Uterus (tissue), 4 donors: ENCODE measurements at places on chromosomes 7 and 10.

DNA sequence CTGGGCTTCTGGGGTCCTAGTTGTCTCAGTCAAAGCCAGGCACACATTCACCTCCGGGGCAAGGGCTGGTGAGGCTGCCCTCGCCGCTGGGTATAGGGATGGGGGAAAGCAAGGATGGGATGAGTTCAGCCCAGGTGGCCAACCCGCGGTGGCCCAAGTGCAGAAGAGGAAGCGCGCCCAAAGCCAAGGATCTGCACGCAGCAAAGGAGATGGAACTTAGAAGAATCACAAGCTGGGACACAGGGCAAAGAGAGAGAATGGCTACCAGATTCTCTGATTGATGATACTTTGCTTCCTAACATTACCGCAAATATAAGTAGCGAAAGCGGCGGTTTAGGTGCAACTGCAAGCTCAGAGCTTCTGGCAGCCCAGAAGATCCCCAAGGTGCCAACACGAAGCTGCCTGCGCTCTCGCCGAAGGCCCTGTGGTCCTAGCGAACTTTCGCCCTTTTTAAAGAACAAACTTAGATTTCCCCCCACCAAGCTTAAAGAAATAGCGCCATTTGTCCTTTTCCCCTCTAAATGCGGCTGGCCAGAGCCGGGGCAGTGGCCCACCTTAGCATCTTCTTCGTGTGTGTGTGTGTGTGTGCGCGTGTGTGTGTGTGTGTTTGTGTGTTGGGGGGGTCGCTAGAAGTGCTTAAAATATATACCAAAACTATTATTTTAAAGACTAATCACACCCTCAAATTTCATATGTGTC is 927 bp upstream of the MKX start:
- H3K36me3 ChIP-seq: no peaks in the 10 kb centered on the region
- no peak overlapping the region for H3K27ac ChIP-seq
- DNase-seq: no peak
- H3K4me1 ChIP-seq: peaks cover 21% of the 10 kb centered on the region

DNA sequence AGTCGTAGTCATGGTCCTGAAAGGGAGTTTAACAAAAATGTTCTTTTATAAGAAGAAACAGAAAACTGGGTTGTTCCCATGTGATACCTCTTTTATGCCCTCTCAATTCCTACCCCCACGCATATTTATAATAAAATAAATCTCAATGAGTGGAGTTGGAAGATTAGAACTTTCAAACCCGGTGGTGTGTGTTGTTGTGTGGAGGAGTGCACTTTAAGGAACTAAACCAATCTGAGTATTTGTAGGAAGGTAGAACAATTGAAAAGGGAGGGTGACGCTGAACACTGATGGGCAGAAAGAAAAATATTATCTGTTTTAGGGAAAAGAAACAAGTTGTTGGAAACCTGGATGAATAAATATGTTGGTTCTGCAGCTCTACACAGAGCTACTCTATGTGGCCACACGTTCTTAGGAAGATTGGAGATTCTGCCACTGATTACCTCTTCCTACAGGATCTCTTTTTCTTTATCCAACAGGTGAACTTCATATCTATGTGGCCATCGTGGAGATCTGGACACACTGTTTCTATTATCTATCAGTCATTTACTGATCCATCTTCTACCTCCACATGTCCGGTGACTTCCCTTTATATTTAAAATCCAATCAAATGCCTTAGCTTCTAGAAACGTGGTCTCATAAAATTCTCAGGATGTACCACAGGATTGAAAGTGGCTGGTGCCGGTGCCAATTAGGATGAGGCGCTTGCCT is 13.1 kb upstream of the GATA3 start:
- no peak overlapping the region for H3K4me3 ChIP-seq
- H3K27ac ChIP-seq: no peak overlapping the region
- no peaks in the 10 kb centered on the region for H3K36me3 ChIP-seq
- H3K27me3 ChIP-seq: peaks cover 16% of the 10 kb centered on the region
- H3K4me1 ChIP-seq: no peaks in the 10 kb centered on the region

- H3K4me3 ChIP-seq: no peak overlapping the region
- H3K27ac ChIP-seq: no peak overlapping the region
- H3K4me1 ChIP-seq: no peaks in the 10 kb centered on the region
- no peak for DNase-seq
- no peaks in the 10 kb centered on the region for H3K27me3 ChIP-seq
- H3K36me3 ChIP-seq: no peaks in the 10 kb centered on the region
Measured at GRCh38 chr7:104264285-104264684, 56.5 kb upstream of the ORC5 start.

GRCh38 chr7:16242920-16243319 is 178.4 kb downstream of the CRPPA start:
- H3K27ac ChIP-seq: no peak overlapping the region
- no peak overlapping the region for H3K4me3 ChIP-seq
- H3K27me3 ChIP-seq: no peaks in the 10 kb centered on the region
- no peak for DNase-seq
- H3K4me1 ChIP-seq: no peaks in the 10 kb centered on the region

- no peaks in the 10 kb centered on the region for H3K27me3 ChIP-seq
- no peak overlapping the region for H3K27ac ChIP-seq
- DNase-seq: peak; percentile 66
- H3K36me3 ChIP-seq: no peaks in the 10 kb centered on the region
Measured at GRCh38 chr7:4144811-4145510, 537.1 kb upstream of the FOXK1 start.

DNA sequence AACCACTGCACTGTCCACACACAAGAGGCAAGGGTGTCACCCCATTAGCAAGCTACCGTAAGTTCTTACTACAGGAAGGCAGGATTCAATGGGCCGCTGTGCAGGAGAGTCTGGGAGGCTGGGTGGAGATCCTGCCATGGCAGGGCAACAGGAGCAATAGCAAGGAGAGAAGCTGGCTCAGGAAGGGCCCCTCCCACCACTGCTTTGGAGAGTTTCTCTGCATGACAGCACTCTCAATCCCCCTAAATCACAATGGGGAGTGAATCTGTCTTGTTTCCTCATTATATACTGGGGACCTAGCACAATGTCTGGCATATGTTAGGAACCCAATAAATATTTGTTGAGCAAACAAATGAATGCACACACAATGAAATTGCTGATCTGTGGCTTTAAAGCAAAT is 83.2 kb upstream of the SFMBT2 start:
- H3K27ac ChIP-seq: no peak overlapping the region
- DNase-seq: no peak
- no peaks in the 10 kb centered on the region for H3K4me1 ChIP-seq
- H3K27me3 ChIP-seq: no peaks in the 10 kb centered on the region
- no peak overlapping the region for H3K4me3 ChIP-seq

DNA sequence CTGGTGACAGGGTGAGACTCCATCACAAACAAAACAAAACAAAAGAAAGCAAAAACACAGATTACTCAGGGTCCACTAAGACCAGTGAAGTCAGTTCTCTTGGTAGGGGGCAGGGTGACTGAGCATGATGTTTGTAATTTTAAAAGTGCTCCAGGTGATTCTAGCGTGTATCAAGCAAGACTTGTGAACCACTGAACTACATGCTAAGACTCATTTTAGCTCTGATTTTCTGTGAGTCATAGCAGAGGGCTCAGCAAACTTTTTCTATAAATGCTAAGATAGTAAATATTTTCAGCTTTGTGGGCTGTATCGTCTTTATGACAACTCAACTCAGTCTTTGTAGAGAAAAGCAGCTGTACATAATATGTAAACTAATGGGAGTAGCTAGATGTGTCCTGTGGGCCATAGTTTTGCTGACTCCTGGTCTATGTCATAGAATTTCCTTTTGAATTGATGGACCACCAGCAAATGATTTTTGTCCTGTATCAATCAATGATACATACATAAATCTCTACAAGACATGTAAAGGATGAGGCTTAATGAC is 141.3 kb downstream of the CFTR start:
- no peaks in the 10 kb centered on the region for H3K4me1 ChIP-seq
- H3K27me3 ChIP-seq: no peaks in the 10 kb centered on the region
- H3K36me3 ChIP-seq: no peaks in the 10 kb centered on the region
- H3K4me3 ChIP-seq: no peak overlapping the region
- no peak overlapping the region for H3K27ac ChIP-seq

GRCh38 chr7:83872501-83872900 is 223.6 kb upstream of the SEMA3E start:
- no peaks in the 10 kb centered on the region for H3K27me3 ChIP-seq
- H3K4me3 ChIP-seq: no peak overlapping the region
- H3K36me3 ChIP-seq: no peaks in the 10 kb centered on the region
- no peak overlapping the region for H3K27ac ChIP-seq
- H3K4me1 ChIP-seq: no peaks in the 10 kb centered on the region

DNA sequence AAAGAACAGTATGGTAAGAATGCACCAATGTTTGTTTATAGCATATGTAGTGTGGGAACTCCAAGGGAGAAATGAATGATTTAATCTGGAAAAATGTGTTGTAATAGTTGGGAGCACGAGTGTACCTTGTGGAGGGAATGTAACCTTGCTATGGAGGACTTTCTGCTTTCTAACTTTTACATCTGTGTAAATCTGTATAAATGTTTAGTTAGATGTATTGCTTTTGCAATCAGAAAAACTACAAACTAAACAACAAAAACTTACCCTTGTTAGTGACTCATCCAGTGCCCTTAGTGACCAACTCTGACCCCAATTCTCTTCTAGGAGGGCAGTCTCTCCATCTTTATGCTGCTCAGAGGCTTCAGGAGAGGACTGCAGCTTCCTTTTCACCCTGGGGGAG is 89.3 kb downstream of the CCNY start:
- peaks cover 26% of the 10 kb centered on the region for H3K4me1 ChIP-seq
- H3K36me3 ChIP-seq: no peaks in the 10 kb centered on the region
- no peak overlapping the region for H3K4me3 ChIP-seq
- no peak for DNase-seq

DNA sequence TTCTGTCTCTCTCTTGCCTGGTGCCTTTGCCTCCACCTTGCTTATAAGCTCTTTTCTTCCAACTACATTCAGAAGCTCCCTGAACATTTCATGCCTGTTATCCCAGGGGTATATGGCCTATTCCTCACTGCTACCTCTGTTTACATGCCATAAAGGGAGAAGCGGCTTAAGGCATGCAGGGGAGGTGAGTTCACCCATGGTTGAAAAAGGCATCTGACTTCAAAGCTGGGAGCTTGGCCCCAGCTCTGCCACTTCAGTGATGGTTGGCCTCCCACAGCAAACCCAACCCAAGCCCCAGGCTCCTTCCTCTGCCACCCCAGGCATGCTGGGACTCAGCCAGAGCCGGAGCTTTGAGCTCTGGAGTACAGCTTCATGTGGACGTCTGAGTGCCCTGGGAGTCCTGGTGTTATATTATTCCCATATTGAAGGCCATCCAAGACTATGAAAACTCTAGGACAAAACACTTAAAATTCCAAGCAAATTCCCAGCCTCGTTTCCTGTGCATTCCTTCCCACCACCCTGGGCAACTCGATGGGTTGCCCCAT is 468.6 kb upstream of the ZMIZ1 start:
- H3K4me1 ChIP-seq: no peaks in the 10 kb centered on the region
- no peak for DNase-seq

- no peaks in the 10 kb centered on the region for H3K4me1 ChIP-seq
- DNase-seq: no peak
- H3K27ac ChIP-seq: no peak overlapping the region
- H3K36me3 ChIP-seq: no peaks in the 10 kb centered on the region
- H3K4me3 ChIP-seq: no peak overlapping the region
Measured at GRCh38 chr10:75841266-75841665, 409.8 kb downstream of the LRMDA start.

DNA sequence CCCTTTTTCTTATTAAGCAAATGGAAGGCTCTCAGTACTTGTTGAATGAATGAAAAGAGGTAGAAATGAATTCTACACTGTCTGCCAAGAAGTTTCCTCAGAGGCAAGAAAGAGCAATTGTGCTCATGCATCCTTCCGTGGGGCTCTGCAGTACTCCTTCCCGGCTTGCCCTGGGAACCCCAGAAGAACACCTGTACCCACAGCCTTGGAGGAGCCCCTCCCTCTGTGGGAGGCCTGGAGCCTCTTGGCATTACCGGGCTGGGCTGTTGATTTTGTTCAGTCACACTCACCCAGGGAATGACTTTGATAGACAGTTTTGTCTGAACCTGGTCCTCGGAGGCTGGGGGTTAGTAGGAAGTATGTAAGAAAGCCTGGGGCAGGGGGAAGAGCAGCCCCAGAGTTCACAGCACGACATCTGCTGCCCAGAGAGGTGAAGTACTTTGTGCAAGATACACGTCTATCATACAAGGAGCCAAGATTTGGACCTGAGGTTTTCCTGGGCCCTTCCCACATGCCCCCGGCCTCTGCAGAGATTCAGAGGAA is 134.8 kb upstream of the GDF10 start:
- H3K4me1 ChIP-seq: peaks cover 11% of the 10 kb centered on the region
- no peaks in the 10 kb centered on the region for H3K36me3 ChIP-seq
- no peaks in the 10 kb centered on the region for H3K27me3 ChIP-seq
- no peak for DNase-seq
- peak overlapping the region; percentile 54 for H3K27ac ChIP-seq
- H3K4me3 ChIP-seq: peak overlapping the region; percentile 24
